ENCODE measurements at places on chromosomes 2 and 18.

DNA sequence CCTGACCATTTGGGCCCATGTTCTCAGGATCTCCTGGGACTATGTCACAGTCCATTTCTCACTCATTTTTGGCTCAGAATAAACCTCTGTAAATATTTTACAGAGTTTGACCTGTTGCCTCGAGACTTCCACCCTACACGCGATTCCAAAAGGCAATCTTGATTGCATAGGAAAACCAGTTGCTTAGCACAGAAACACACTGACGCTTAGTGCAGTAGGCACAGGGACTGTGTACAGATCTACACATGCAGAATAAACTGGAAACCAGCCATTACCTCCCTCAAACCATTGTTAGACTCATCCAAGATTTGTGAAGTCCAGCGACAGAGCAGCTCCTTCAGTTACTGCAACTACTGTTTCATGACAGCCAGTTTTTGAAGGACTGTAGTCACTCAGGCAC is 73.0 kb downstream of the NCKAP5 start:
- no peak for DNase-seq

- DNase-seq, result no peak
These were observed 152.0 kb upstream of the REG3G start for GRCh38 chr2:78873526-78873925.

DNA sequence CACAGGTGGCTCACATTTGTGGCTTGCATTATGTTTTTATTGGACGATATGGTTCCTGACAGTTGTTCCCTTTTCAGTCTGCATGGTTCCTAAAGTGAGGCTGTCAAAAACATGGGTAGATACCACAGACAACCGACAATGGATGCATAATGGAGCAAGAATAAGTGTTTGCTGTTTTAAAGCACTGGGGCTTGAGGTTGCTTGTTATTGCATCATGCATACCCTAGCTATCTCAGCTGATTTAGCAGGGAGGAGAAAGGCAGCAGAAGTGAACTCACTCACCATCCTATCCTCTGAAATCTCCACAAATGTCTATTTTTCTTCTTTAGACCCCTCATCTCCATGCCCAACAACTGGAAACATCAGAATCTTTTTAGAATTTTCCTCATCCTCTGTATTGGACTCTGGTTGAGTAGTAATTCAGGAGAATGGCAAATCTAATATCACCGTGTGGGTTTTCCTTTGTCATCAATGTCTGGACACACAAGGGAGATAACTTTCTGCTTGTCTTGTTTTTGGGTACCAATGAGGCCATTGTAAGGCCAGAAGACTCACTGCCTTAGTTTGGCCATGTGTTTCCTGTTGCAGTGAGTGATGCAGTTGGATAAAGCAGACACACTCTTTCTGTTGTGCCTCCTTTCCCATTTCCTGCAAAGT is 46.7 kb downstream of the FBXO48 start:
- no peak for DNase-seq

DNA sequence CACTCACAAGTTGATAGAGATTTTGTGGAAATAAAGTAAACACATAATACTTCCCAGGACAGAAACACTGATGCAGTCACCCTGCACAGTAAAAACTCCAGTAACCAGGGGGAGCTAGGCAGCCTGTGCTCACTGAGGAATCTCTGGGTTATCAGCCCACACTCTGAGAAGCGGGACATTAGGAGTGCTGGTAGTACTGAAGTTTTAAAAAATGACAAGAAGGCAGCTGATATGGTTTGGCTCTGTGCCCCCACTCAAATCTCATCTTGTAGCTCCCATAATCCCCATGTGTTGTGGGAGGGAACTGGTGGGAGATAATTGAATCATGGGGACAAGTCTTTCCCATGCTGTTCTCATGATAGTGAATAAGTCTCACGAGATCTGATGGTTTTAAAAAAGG is 31.4 kb downstream of the KCTD1 start:
- DNase-seq, result no peak

GRCh38 chr2:112812318-112813267 is 24.0 kb downstream of the IL1B start:
- DNase-seq, result no peak

- DNase-seq, result no peak
These were observed 10.2 kb downstream of the TMEM247 start for GRCh38 chr2:46489423-46490174.

- DNase-seq, result no peak
These were observed 35.3 kb upstream of the MRPL33 start for GRCh38 chr2:27736031-27736889.

DNA sequence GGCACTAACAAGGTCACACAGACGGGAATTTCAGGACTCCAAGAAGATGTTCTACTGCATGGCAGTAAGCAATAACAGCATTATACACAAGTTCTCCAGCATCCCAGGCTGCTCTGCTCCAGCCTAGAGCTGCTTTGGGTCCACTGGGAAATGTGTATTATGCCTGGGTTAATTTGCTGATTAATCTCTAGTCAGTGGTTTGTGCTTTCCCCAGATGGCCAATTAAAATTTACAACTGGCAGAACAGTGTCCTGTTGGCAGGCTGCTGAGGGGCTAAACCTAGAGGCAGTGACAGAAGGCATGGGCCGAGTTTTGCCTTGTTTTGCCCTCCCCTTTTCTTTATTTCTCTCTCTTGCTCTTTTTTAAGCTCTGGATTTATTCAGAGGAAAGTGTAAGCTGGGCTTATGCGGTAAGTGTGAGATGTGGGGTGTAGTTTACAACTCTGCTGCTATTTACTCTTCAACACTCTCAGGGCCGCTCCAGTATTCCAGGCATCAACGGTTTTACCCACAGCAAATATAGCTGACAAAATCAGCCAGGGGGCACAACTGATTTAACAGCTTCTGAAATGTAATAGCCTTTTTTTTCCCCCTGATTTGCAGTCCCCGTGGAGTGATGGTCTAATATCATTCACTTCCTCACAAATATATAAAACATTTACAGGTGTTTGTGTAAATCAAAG is 348.0 kb downstream of the GPD2 start:
- DNase-seq, result no peak

DNA sequence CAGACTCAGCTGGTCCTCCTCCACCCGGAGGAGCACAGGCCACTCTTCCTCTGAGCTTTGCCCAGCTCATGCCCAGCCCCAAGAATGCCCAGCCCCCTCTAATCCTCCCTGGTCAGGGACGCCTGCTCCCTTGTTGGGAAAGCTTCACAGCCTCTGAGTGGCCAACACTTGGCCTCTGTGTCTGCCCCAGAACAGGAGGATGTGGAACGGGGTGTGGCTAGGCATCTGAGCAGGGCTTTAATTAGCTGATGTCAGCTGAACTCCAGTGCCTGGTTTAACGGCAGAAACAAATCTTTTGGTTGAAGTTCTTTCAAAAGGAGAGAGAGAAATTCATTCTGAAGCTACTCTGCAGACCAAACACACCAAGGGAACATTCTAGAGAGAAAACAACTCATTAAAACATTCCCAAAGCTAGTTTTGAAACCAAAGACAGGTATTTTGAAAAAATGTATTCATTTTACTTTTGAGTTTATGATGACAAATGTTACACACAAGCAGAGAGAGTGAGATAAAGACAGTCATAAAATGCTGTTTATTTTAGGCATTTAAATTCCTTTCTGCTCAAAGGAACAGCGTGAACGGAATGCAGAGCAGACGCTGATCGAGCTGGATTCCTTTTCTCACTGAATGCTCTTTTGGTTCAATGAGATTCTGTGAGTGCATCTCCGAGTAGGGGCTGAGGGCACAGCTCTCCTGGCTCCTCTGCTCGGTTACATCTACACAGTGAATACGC is 63.8 kb downstream of the RTP5 start:
- no peak for DNase-seq
